ENCODE measurements at places on chromosomes 3 and 15. TPM values are rescaled to one million over a fixed set of nuclear protein-coding genes. Genes with fewer than 3 reads are reported as not detected.

DNA sequence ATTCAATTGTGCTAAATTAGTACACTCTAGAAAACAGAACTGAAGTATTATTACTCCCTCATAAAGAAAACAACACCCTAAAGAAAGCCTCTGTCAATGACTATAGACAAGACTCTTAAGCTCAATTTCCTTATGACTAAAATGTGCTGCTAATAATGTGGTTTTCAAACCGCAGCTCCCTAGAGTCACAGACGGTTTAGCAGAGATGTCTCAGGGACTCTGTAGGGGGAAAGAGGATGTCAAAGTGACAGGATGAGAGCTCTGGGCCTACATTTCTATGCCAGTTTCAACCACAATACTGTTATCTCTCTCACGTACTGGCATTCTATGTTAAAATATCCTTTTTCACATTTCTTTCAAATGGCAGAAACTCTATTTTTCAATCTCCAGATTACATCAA lies 37.6 kb upstream of the WDR49 start:
- no peak for DNase-seq

- DNase-seq, result no peak
Measured at GRCh38 chr3:172057624-172058327, 18.4 kb downstream of the FNDC3B start.

DNA sequence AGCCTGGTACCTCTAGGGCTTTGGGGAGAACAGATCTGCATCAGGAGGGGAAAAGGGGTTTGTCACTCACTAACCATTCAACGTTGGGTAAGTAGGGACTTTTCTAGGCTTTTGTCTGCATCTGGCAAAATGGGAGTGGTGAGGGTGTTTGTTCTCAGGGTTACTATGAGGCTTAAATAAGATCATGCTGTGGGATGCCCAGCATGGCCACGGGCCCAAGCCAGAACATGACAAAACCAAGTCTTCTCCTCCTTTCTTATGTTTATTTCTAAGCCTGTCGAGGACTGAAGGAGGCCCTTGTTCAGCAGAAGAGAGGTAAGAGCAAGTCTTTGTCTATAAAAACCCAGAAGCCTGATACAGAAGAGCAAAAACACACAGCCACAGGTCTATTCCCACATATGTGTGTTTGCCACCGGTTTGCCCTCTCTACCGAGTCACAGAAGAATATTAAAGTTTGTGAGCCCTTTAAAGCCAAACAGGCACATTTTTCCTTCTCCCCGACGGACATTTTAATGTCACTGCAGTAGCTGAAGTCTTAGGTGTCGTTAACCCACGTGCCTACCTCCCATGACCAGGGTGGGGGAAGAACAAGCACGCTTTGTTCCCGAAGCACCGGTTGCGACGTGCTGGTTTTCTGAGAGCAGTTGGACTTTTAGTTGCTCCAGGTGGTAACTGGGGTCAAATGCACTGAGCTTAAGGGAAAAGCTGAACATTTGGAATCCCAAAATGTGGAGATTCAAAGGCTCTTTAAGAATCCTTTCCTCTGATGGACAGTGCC lies 72.1 kb downstream of the NOX5 start:
- no peak for DNase-seq

DNA sequence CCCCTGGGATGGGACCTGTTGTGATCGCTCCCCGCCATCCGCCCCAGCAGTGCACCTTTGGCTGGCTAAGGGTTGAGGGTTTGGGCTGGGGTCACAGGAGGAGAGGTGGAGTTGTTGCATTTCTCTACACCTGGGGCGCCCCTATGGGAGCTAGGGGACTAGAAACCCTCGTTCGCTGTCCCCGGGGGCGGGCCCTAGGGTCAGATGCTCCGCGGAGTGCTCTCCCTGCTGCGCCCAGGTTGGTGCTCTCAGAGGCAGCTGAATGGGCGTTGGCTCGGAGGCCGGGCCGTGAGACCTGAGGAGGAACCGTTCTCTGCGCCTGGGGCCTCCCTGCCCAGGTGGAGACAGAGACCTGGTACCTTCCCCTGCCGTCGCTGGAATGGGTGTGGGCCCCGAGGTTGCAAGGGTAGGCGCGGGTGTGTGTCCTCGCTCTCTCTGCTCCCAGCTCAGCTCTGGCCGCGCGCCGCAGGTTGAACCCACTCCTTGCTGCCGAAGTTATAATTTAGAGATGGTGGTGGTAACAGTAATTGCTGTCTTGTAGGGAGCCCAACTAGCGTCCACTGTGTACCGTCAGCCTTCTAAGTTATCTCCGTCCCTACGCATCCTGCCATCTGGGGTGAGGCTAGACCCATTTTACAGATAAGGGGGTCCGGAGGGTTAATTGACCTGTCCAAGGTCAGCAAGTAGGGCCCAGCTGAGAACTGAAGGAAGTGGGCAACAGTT lies 965 bp downstream of the FLNB start:
- no peak for DNase-seq

THBS1 gene
- total RNA-seq, result 8,241 TPM

Measured in fibroblast of villous mesenchyme (primary cell).